ENCODE measurements at places on chromosomes 2 and 18.

DNA sequence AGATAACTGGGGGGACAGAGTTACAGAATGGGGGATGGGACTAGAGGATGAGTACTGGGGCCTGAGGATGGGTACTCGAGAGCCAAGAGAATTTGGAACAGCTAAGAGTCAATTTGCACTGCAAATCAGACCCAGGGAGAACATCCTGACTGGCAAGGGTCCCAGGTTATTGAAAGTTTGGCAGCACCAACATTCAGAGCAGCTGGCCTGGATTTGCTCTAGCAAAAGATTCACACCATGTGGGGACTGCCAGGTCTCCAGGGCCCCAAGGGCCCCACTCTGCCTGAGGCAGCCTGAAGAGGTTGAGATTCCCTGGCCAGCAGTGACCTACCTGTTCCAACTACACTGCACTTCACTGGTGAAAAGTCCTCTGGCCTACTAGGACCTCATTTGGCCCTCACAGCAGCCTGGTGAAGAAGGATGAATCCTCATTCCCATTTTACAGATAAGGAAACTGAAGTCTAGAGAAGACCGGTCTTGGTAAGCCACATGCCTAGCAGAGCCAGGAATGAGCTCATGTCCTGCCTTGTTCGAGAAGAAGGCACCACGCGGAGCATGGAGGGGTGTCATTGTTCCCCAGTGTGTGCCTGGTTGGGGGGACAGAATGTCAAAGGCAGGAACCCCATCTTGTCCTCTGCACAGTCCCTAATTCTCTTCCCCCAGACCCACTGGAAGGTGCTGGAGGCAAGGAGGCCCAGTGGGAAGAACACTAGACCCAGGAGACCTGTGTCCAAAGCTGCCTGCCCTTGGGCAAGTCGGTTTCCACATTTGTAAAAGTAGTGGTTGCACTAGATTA is 258.6 kb downstream of the TNS1 start:
- DNase-seq: no peak

DNA sequence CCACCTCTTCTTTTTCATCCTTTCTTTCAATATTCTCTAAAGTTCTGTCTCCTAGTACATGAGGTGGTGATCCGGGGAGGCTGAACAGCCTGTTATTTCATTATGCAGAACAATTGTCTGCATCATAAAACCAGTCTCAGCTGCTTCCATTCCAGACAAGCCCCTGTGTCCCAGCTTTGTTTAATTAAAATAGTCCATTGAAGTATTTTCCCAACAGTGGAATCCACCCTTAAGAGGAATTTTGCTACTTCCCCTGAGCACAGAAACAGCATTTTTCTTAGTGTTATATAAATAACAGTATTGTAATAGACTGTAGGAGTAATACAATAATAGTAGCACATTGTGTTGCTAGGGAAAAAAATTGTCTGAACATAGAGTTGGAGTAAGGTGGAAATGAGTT is 395.4 kb upstream of the TCF4 start:
- no peak for DNase-seq

- no peak for DNase-seq
These were observed 217.3 kb downstream of the FHOD3 start for GRCh38 chr18:36514778-36515177.

DNA sequence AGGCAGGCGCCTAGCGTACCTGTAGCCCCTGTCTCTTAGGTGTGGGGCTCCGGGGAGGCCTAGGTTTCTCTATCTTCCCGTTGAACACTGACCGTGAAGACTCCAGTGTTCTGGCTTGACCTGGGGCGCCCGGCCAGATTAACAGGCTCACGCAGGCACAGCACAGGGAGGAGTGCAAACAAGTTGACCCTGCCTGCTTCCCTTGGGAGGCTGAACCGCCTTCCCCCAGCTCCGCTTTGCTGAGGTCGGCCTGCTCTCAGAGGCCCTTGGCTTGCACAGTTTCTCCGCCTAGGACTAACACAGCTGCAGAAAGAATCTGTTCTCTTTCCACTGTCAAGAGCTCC is 567 bp downstream of the PCYOX1 start:
- DNase-seq: no peak

DNA sequence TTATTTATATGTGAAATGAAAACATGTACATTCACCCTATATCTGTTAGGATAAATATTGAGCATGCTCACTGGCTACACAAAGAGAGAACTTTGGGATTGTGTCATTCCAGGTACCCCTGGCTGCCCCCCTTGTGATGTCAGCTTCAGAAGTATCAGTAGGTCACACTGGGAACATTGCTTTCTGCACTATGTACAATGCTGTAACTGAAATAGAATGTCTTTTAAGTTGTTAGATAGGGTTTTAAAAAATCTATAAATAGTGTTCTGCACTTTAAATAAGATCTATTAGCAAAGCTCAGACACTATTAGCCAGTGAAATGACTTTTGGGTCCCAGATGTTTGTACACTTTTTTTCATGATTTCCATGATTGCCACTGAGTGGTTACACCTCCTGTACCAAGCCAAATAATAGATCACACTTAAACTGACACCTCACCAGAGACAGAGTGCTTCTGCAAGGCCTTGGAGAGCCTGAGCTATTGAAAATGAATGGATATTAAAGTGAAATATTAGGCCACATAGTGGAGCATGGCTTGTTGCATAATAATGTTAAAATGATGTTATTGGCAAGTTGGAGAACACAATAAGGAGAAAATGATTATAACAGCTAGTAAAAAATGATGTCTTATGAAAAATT is 297.0 kb upstream of the NXPH2 start:
- no peak for DNase-seq

DNA sequence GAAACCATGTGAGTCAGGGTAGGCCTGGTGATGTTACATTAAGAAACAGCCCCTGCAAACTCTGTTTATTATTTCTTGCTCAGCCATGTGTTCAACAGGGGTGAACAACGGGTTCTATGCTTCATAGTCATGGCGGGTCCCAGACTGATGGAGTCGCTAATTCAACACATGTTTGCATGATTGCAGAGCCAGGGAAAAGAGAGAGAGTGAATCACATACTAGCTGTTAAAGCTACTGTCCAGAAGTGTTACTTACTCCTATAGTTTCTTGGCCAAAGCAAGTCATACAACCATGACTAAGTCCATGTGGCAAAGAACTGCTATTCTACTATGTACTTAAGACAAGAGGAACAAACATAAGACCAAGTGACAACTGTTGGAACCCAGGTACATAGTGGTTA is 241.2 kb upstream of the SKOR2 start:
- no peak for DNase-seq

- DNase-seq: no peak
These were observed 23.1 kb upstream of the TNFAIP6 start for GRCh38 chr2:151334082-151334815.

- DNase-seq: no peak
These were observed 67.7 kb downstream of the MCFD2 start for GRCh38 chr2:46847726-46848412.

DNA sequence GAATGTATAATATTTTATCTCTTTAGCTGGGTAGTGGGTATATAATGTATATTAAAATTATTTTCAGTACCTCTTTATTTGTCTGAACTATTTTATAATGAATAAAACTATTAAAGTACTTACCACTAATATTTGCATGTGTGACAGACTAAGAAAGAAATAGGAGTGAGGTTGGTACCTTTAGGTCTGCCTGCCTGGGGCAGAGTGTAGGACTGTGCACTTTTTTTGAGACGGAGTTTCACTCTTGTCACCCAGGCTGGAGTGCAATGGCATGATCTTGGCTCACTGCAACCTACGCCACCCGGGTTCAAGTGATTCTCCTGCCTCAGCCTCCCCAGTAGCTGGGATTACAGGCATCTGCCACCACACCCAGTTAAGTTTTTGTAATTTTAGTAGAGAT is 18.8 kb downstream of the NCOA1 start:
- DNase-seq: no peak

DNA sequence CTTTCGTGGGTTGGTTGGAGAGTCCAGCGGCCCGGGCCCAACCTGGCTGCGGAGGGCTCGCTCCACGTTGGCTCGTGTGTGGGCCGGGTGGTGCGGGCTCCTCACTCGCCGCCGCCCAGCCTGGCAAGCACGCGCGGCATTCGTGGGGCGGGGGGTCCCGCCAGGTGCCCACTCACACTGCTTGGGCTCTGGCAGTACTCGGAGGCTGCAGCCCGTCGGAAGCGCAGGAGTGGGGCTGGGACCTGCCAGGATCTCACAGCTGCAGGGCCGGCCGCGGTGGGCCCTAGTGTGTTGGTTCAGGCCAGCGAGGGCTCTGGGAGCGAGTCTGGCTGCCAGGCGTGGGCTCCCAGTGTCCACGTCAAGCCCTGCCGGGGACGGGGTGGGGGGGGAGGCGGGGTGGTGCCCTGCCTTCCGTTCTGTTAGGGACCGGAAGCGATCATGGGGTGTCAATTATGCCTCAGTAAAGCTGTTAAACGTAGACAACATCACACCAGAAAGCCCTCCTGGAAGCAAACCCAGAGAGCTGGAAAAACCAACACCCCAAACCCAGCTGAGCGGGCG is 1.0 kb upstream of the HS6ST1 start:
- no peak for DNase-seq

- no peak for DNase-seq
These were observed 174.2 kb upstream of the EPAS1 start for GRCh38 chr2:46123013-46123412.

DNA sequence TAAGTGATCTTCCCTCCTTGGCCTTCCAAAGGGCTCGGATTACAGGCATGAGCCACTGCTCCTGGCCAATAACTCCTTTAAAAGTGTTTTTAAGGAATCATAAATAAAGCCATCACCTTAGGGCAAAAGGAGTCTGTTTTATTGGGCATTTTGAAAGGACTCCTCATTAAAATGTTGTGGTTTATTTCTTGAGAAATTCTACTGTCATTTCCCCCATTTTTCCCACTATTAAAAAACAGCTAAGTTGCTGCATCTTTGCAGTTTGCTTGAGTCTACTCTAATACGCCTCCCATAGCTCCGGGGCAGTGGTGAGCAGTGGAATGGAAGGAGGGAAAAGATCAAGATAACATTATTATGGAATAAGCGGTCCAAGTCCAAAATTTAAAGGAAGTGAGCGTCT is 293.2 kb downstream of the PIEZO2 start:
- DNase-seq: no peak
